ENCODE measurements at places on chromosomes 6 and 20.

GRCh38 chr6:156618600-156619205 lies 158.5 kb upstream of the ARID1B start:
- no peak for DNase-seq

DNA sequence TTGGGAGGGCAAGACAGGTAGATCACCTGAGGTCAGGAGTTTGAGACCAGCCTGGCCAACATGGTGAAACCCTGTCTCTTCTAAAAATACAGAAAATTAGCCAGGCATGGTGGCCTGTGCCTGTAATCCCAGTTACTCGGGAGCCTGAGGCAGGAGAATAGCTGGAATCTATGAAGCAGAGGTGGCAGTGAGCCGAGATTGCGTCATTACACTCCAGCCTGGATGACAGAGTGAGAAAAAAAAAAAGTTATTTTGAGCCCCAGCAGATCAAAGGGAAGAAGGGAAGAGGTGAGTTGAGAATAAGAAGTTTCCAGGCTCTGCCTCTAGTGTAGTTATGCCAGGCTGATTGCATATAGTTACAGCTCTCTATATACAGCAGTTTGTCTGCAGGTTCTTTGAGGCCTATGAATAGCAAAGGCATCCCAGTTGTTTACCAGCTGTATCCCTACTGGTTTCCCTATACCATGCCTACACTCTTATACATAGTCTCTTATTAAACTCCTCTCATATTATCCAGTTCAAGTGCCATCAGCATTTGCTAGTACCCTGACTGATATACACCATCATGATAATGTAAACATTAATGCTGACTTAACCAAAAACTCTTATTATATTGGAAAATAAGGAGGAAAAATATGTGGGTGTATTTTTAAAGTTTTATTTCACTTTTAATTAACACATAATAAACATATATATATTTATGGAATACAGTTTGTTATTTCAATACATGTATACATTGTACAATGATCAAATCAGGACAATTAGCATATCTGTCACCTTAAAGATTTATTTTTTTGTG lies 823.6 kb upstream of the ADGRB3 start:
- no peak for DNase-seq

DNA sequence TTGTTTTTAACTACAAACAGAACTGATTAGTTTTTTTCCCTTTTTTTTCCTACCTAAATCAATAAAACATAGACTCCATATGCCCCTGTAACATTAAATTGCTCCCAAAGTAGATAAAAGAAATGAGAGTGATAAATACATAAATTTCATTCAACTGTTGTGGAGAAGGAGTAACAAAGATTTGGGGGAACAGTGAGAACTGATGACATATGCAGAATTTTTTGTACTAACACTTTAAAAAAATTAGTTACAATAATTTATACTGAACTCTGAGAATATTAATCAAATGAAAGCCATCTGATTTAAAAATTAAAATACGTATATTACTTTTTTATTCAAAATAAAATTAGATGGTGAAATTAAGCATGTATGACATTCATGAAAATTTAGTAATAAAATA lies 195.7 kb downstream of the COL19A1 start:
- DNase-seq = no peak

DNA sequence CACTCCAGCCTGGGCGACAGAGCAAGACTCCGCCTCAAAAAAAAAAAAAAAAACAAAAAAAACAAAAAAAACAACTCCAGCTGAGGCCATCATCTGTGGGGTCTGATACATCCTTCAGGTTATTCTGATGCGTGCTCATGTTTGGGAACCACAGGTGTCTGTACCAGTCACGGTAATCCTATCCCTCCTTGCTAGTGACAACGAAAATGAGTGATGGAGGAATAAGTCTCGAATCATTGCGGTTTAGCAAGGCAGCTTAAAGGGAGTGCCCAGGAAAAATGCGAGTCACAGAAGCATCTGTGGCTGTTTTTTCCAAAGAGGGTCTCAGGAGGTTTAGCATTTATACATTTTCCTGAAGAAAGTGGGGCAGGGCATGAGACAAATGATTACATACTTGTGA lies 48.8 kb downstream of the MCUR1 start:
- DNase-seq = no peak

DNA sequence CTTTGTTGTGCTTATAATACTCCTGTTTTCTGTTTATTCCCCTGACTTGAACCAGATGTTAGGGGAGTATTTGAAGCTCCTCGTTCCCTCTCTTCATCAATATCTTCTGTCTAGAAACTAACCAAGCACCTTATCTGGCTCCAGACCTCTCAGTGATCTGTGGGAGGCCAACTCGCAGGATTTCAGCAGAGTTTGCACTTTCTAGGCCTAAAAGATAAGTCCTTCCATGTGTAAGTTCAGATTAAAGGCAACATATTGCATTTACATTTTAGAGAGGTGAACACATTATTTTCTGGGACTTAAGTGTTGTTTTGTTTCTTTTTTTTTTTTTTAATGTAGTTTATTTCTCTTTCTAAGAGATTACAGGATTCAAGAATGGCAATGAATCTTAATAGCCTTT lies 139.4 kb upstream of the AKAP12 start:
- no peak for DNase-seq

GRCh38 chr20:57104651-57105204 lies 161.7 kb downstream of the BMP7 start:
- no peak for DNase-seq

DNA sequence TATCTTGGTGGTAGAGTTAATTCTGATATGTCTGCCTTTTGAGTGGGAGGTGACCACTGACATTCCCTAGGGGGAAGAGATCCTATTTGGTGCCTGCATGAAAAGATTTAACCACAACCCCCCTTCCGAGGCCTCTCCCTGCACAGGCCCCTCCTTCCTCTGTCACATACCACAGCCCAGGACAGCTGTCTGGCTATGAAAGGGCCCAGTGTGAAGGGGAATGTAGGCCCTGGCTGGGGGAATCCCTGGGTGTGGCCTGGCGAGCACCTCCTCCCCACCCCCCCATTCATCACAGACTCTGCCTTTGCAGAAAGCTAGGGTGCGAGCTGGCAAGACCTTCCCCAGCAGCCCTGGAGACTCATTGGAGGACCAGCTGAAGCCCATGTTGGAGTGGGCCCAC lies 27.4 kb upstream of the MAPRE1 start:
- DNase-seq = peak; percentile 40

GRCh38 chr20:50015636-50015992 lies 32.8 kb downstream of the SNAI1 start:
- DNase-seq = no peak

- DNase-seq = no peak
Measured at GRCh38 chr20:24477831-24478547, 8.6 kb downstream of the SYNDIG1 start.

GRCh38 chr6:136989571-136990241 lies 55.1 kb downstream of the IL20RA start:
- no peak for DNase-seq

GRCh38 chr6:17729223-17730077 lies 22.7 kb upstream of the NUP153 start:
- DNase-seq = no peak

GRCh38 chr6:45923831-45924391 lies 91.7 kb downstream of the CLIC5 start:
- peak; percentile 79 for DNase-seq

- DNase-seq = no peak
Measured at GRCh38 chr6:48985025-48985424, 478.0 kb downstream of the MMUT start.

- no peak for DNase-seq
Measured at GRCh38 chr6:10644225-10644624, 50.2 kb downstream of the C6orf52 start.
